ENCODE measurements at places on chromosomes 1 and 21.

DNA sequence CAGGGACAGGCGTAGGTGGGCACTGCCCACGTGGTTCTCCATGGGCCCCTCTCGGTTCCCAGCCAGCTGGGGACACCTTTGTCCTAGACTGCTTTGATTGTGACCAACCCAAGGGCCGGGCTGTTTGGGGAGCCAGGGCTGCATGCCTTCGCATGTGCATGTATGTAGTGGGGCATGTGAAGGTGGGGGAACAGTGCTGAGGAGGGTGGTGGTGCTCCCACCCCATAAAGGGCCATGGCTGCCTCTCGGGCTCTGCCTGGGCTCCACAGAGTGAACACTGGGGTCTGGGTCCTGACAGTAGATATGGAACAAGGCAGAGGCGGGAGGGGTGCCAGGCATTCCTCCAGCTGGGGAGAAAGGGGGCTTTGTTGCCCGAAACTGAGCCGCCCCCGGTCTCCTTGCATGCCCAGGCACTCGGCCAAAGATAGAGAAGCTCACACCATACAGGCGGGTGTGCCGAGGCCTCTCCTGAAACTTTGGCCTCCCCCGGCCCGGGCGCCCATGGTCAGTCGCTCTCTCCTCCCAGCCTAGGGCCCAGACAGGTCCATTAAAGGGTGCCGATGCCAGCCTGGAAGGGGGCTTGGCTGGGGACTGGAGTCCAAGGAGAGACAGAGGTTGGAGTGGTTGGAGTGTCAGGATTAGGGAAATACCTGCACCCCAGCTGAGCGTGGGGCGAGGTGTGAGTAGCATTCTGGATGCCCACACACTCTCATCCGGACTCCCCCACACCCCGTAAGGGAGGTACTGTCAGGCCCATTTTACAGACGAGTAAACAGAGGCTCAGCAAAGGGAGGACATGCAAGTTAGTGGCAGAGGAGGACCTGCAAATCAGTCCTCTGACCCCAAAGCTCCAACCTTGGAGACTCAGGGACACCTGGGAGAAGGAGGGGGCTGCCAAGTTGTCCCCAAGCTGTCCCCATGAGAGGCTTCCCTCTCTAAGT, 41.1 kb downstream of the EPHA2 start:
- DNase-seq = no peak

- DNase-seq = peak; percentile 17
Observed at GRCh38 chr1:161258439-161259344, at the start of gene PCP4L1. Gene PCP4L1 (plus strand): TSS chr1:161258745. CDS start chr1:161258975, 230 bp downstream.

DNA sequence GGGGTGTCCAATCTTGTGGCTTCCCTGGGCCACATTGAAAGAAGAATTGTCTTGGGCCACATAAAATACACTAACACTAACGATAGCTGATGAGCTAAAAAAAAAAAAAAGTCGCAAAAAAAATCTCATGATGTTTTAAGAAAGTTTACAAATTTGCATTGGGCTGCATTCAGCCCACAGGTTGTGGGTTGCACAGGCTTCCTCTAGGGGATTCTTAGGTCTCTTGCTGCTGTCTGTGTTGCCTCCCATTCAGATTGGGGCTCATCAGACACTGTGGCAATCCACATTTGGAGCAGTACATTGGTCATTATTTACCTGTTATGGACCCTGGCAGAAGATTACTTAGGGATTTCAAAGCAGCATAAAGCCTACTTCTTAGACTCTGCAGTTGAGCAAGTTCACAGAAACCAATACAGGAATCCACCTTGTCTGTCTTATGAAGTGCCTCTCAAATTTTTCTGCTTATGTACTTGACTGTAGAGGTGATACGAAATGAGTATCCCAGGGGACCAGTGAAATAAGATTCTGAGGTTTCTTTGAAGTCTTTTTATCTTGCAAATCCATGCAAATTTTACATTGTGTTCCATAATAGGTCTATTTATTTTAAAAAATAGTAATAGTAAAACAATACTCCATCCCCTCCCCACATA, 205.5 kb downstream of the RPS6KC1 start:
- DNase-seq = no peak

GRCh38 chr1:40153073-40153770, 8.0 kb upstream of the RLF start:
- DNase-seq = peak; percentile 17

GRCh38 chr1:168470901-168471431, 72.8 kb downstream of the XCL2 start:
- no peak for DNase-seq

- DNase-seq = no peak
Observed at GRCh38 chr1:51345300-51345687, 14.9 kb upstream of the TTC39A start.

- no peak for DNase-seq
Observed at GRCh38 chr1:181310560-181310959, 172.8 kb upstream of the CACNA1E start.

Measured in T-helper 2 cell treated with Interferon-gamma antibody and Interleukin-4, amounts not matched to agents 5 μg/mL and 100 μg/mL, for 36 hours (primary cell).